MG63 (cell line): ENCODE measurements at places on chromosomes 5 and 9. TPM values are rescaled to one million over a fixed set of nuclear protein-coding genes. Genes with fewer than 3 reads are reported as not detected.

DNA sequence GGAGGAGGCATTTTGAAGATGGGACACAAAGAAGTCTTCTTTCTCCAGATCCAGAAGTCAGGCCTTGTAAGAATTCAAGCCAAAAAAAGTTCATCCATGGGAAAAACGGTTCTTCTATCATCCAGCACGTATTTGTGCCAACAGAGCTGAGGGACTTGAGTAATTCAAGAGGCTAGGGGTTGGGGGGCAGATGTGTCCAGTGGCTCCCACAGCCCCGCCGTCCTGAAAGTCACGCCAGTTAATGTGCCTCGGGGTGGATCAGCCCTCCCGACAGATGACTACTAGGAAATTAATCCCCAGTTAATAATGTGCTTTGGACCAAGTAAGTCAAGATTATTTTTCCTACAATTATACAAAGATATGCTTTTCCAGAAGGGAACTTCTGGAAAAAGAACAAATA lies 23.4 kb downstream of the NREP start:
- no peak for DNase-seq

- no peak for DNase-seq
Measured at GRCh38 chr5:128491291-128491690, 46.8 kb downstream of the FBN2 start.

GRCh38 chr9:94625835-94626234 lies 13.5 kb downstream of the FBP1 start:
- DNase-seq, result no peak

GRCh38 chr9:68995776-68996175 lies 18.1 kb downstream of the PRKACG start:
- DNase-seq, result no peak

GRCh38 chr9:16828340-16829281 lies 41.9 kb downstream of the BNC2 start:
- DNase-seq, result peak; percentile 67

Gene ARHGEF28
- 7.6 and 8.0 TPM in 2 replicates for total RNA-seq
